Kidney capillary endothelial cell (primary cell): ENCODE measurements at places on chromosomes 16 and 17.

DNA sequence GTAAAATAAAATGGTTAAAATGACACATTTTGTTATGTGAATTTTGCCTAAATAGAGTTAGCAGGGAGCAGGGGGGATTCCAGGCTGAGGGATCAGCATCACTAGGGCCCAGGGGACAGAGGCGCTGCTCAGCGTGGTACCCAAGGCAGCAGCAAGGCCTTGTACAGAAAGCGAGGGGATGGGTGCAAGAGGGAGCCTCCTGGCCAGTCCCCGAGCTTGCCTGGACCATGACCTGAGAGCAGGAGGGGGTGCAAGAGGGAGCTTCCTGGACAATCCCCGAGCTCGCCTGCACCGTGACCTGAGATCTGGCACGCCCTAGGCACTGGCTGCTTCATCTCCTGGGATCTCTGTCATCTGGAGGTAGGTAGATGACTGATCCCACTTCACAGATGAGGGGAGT lies 17.3 kb upstream of the JPH3 start:
- DNase-seq = no peak

DNA sequence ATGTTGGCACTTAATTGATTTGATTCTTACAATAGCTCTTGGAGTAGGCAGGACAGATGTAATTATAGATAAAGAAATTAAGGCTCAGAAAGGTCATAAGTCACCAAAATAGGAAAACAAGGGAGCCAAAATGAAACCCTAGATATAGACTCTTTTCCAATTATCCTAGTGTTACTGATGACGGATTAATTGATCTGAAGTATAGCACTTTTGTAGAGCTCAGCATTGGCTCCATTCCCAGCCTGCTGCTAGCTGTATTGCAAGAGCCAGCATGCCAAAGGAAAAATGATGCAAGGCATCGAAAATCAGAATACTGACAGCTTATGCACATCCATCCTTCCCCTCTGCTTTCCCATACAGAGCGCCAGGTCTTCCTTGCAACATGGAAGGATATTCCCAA lies 21.6 kb upstream of the RASL10B start:
- no peak for DNase-seq

DNA sequence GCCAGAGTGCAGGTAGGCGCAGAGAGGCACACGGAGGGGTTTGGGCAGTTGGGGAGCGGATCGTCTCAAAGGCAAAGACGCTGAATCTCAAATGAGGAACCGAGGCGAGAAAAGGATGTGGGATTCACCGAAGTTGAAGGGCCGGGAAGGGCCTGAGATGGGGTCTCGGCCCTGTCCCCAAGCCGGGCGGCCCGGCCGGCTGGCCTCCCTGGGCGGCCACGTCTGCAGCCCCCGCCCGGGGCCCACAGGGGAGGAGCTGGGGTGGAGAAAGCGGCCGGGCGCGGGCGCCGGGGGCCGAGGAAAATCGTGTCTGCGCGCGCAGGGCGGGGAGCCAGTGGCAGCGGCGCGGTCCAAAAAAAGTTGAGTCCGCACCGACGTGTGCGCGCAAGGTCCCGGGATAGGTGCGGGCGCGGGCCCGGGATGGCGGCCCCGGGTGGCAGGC lies 458 bp downstream of the SLC12A4 start:
- DNase-seq = no peak

DNA sequence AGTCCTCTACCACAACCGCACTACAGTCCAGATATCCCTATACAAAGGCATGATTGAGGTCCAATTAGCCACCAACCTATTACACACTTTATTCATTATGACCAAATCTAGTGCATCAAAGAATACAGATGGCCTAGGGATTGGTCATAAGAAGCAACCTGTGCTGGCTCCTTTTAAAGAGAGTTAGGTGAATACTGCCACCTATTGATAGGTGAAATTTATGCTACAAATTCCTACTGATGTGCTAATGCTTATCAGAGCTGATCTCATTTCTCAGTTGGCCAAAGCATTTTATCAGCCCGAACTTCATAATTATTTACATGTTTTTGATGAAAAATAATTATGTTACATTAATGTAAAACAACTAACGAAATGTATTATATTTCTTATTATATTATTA lies 166.3 kb downstream of the ANKFN1 start:
- peak; percentile 78 for DNase-seq

GRCh38 chr17:78956254-78956653 lies 23.5 kb downstream of the LGALS3BP start:
- DNase-seq = no peak

GRCh38 chr17:28196636-28197035 lies 122.4 kb upstream of the TMEM97 start:
- no peak for DNase-seq

DNA sequence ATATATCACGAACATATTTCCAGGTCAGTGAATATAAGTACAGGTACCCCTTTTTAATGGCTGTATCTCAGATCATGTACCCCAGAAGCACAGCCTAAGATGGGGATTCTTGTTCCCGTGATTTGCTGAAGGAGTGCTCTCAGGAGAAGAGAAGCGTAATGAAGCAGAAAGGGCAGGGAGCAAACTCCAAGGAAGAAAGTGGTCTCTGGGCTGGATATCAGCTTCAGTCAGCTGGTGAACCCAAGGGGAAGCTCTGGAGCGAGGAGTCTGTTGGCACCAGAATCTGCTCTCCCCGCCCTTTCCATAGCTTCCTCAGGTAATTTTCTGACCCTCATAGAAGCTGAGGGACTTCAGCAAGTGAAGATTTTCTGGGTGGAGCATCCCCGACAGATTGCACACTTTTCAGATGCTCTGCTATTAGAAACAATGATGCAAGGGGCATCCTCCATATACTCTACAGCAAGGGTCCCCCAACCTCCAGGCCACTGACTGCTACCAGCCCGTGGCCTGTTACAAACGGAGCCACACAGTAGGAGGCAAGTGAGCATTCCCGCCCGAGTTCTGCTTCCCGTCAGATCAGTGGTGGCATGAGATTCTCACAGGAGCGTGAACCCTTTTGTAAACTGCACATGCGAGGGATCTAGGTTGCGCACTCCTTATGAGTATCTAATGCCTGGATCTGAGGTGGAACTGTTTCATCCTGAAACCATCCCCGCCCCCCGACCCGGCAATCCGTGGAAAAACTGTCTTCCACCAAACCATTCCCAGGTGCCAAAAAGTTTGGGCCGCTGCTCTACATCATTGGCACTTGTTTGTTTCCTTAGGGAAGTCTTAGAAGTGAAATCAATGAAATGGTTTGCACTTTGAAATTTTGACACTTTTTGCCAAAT lies 4.4 kb downstream of the FAHD1 start:
- no peak for DNase-seq

DNA sequence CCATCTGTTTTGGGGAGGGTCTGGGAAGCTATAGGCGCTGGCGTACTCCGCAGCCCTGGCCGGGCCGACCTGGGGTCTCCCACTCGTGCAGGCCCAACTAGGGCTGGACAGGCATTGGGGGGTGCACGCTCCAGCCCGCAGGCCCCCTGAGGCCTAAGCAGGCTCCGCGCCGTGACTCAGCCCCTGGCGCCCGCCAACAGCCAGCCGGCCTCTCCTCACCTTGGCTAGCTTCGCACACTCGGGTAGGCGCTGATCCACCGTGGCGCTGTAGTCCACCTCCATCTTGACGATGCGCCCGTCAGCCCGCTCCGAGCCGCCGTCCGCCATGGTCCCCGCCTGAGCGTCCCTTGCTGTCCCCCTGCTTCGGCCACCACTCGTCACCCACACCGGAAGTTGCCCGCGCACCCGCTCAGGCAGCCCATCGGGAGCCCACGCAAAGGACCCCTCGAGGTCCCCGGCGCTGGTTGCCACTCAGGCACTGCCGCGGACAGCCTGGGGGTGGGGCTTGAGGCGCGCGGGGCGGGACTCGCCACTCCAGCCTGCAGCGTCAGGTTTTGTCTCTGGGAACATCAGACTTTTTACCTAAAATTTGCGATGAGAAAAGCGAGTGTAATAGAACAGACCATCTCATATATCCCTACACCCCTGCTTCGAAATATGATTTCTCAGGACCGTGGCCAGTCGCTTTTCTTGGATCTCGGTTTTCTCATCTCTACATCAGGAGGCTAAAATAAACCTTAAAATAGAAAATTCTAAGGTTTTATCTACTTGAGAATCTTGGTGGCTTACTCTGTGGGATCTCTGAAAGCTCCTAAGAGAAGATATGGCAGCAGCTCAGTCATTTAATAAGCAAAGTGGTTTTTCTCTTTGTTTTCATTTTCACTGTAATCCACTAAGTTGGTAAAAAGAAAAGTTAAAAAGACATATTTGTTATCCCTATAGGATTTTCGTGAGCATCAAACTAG lies at the start of gene PSMD12:
PSMD12 (minus strand) TSS at position 385 of the 965 bp plus-strand sequence; CDS start at position 327, 58 bp downstream.
- DNase-seq = peak; percentile 89

- no peak for DNase-seq
Measured at GRCh38 chr17:52147872-52148271, 10.6 kb downstream of the CA10 start.

DNA sequence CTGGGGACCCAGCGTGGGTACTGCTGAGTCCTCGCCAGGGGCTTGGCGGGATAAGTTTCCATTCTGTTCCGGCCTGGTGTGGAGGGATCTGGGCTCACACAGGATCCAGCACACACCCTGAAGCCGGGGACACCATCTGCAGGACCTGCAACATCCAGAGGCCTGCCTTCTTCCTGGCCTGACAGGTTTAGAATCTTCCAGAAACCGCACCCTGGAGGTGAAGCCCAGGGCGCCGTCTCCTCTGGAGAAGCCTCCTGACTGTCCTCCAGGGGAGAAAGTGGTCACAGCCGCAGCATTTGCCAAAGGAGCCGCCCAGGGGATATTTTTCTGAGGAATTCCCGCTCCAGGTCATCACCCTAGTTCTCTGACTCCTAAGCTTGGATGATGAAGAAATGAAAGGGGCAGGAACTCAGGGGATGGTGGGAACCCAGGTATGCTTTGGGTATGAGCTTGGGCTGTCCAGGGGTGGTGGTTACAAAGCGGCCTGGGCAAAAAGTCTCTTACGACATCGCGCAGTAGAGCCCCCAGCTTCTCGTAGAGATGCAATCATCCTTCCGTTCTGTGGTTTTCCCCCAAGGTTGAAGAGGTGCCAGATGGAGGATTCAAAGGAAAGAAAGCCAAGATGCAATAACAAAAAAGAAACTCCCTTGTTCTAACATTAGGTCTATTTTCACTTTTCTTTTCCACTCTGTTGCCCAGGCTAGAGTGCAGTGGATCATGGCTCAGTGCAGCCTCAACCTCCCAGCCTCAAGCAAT lies 9.1 kb upstream of the CRISPLD2 start:
- DNase-seq = no peak

GRCh38 chr16:51404386-51404785 lies 253.3 kb upstream of the SALL1 start:
- DNase-seq = no peak

- DNase-seq = no peak
Measured at GRCh38 chr16:69871708-69872107, 79.4 kb upstream of the CLEC18A start.

DNA sequence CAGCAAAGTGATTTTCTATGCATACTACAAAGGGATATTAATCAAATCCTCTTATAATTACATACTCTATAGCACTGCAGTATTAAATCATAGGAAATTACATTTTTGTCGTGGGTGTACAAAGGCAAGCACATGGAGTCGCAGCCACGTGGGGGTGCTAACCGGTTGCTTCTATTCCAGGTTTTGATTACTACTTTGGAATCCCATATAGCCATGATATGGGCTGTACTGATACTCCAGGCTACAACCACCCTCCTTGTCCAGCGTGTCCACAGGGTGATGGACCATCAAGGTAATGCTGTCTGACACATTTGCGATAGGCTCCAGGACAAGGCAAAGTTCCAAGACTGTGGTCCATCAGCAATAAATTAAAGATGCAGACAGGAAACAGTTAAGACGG lies 60.1 kb downstream of the ARSG start:
- no peak for DNase-seq

DNA sequence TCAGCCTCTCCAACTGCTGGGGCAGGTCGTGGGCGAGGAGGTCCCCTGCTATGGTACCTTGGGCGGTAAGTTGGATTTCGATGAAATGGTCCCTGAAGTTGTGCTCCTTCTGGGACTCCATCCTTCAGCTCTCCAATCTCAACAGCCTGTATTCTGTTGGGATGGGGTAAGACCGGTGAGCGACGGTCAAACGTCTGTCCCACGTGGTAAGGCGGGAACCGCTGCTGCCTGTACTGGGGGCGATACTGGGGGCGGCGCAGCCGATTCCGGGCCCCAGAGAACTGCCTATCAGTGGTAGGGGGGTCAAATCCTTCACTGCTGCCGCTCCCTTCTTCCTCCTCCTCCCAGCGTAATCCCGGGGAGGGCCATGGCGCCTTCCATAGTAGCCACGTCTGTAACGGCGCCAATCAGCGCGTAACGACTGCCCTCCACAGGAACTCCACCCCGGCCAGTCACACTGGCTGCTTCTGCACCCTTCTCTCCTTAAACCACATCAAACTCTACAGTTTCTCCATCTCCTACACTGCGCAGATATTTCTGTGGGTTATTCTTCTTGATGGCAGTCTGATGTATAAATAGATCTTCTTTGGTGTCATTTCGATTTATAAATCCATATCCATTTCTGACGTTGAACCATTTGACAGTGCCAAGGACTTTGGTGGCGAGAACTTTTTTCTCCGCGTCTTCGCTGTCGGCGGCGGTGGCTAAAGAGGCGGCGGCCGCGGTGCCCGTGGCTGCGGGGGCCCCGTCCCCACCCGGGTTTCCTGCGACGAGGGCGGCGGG lies 41.1 kb downstream of the AHSP start:
- DNase-seq = peak; percentile 0

DNA sequence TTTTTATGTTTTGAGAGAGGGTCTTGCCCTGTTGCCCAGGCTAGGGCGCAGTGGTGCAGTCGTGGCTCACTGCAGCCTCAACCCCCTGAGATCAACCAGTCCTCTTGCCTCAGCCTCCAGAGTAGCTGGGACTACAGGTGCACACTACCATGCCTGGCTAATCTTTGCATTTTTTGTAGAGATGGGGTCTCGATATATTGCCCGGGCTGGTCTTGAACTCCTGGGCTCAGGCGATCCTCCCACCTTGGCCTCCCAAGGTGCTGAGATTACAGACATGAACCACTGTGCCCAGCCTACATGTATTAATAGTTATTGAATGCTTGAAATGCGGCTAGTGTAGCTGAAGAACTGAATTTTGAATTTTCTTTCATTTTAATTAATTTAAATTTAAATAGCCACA lies 12.2 kb downstream of the C1QTNF1 start:
- DNase-seq = no peak

GRCh38 chr16:18800775-18801144 lies 589 bp downstream of the ARL6IP1 start:
- peak; percentile 22 for DNase-seq

GRCh38 chr17:75980188-75981018 lies 1.4 kb downstream of the TEN1 start:
- no peak for DNase-seq

- DNase-seq = no peak
Measured at GRCh38 chr17:72602517-72603419, 481.9 kb downstream of the SOX9 start.

DNA sequence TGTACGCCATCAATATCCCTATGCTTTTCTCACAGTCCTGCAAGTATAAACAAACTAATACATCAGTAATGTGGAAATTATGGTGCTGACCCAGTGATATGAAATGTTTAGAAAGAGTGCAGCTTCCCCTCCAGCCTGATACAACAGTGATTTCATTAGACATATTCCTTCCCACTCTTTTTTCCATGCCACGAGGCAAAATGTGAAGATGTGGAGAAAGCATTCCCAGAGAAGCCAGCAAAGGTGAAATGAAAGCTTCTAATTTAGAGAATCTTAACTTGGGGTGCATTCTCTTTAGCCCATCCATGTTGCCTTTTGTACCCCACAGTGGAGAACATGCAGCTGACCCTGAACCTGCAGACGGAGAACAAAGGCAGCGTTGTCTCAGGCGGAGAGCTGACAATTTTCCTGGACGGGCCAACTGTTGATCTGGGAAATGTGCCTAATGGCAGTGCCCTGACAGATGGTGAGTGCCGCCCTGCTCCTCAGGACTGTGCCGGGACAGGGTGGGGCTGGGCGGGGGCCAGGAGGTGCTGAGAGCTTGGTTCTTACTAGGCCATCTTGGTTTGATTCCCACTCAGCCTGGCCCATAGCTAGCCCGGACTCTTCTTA lies 77.8 kb downstream of the WWP2 start:
- DNase-seq = no peak
